ENCODE measurements at places on chromosomes 16 and 17.

GRCh38 chr16:19639986-19640421, 78.0 kb downstream of the KNOP1 start:
- no peak for DNase-seq

DNA sequence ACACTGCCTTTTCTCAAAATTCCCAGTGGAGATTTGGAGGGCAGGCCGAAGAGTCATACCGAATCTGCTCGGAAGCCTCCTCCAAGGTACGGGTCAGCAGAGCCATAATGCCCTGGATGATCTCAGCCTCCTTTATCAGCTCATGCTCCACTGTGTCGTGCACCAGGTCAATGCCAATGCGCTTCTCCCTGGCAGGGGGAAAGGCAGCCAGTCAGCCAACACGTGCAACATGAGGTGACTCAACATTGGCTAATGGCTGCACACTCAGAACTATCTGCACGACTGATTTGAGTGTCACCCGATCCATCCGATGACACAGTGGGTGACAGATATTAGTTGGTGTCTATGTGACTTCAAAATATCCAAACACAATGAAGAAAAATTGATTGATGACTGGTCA, 15.8 kb downstream of the TEKT1 start:
- DNase-seq = no peak

GRCh38 chr17:38583828-38584349, 21.9 kb downstream of the SRCIN1 start:
- DNase-seq = no peak

DNA sequence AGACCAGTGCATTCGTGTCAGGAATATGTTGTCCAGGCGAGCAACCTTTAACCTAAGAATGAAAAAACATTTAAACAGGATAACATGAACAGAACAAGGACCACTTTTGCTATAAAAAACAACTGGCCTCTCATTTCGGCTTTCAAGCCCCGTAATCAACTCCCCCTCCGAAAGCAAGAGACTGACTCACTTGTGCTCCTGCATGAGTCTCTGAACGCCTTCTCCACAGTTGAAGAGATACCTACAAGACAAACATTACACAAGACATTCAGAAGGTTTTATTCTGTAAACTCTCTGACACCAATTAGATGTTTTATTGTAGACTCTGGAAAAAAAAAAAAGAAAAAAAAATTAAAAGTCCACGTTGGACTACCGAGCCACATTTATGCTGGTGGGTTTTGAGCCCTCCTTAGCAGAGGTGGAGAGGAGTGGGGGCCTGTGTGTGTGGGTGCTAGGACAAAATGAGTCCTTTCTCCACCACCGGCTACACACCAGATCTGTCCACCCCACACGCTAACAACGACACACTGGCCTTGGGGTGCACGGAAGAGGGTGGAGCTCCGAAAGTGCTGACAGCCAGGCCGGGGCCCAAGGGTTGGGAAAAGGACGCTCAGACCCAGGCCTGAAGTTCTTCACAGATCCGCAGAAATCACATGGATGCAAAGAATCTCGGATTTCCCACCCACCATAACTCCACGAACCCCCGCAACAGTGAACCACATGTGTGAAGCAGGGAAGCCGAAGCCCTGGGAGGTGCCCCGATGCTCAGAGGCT, 759 bp downstream of the ELAC2 start:
- DNase-seq = no peak

DNA sequence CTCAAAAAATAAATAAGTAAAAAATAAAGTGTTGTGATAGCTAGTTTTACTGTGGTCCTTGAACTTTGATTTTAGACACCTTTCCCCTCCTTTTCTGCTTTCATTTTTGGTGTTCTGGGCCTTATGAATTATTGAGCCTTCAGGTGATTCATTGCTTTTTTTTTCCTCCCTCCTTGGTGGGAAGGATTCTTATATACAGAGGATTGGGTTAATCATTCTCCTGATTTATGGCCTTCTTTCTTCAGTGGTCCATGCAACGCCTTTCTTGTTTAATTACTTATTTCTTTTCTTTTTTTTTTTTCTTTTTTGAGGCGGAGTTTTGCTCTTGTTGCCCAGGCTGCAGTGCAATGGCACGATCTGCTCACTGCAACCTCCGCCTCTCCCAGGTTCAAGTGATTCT, 8.0 kb upstream of the MYL4 start:
- no peak for DNase-seq

- DNase-seq = no peak
These were observed 8.1 kb downstream of the ZCCHC14 start for GRCh38 chr16:87484487-87485331.

DNA sequence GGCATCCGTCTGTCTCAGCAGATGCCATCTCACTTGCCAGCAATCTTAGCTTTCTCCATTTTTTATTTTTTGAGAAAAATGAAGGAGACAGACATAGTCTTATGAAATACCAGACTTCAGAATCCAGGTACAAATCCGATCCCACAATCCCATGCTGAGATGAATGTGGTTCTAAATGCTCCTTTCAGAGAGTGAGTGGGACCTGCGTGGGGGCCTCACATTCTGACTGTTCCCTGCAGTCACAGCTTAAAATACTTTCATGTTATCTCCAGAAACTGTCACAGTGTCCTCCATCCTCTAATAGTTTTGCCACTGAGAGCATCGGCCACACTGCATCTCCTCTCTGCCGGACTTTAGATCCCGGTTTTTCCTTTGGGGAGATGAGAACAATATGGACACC, 34.9 kb upstream of the ENDOV start:
- no peak for DNase-seq

DNA sequence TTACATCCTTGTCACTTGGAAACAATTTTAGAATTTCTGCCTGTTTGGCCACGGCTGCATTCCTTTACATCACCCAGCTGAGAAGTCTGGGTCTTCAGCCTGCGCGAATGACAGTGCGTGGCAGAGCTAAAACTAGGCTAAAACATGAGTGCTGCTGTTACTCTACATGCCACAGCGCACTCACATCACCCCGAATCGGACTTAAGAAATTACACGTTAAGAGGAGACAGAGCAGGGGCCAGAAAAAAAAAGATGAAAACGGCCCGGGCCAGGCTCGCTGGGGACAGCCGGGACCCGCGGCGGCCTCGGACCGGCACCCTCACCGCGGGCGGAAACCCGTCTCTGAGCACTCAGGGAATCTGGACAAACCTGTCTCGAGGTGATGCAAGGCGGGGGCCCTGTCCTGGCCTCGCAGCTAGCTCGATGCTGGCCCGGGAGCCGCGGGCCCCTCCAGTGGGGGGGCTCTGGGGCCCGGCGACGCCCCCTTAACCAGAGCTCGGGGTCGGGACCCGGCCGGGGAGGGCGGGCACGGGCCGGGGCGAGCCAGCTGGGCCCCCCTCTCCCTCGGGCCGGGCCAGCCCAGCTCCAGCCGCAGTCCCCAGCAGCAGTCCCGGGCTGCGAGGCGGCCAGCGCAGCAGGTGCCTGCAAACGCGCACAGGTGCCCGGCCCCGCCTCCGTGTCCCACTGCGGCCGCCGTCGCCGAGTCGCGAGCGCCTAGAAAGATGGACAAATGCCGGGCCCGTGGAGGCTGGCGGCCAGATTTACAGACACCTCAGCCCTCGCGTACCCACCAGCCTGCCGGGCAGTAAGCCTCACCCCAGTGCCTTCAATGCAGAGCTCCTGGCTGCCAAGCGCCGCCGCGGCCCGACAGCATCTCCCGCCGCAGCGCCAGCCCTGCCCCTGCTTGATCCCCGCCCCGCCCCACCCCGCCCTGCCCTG, at the start of gene AKTIP:
AKTIP (minus strand) TSS at position 879 of the 939 bp plus-strand sequence. CDS start 2,950 bp downstream, outside the sequence.
- no peak for DNase-seq

DNA sequence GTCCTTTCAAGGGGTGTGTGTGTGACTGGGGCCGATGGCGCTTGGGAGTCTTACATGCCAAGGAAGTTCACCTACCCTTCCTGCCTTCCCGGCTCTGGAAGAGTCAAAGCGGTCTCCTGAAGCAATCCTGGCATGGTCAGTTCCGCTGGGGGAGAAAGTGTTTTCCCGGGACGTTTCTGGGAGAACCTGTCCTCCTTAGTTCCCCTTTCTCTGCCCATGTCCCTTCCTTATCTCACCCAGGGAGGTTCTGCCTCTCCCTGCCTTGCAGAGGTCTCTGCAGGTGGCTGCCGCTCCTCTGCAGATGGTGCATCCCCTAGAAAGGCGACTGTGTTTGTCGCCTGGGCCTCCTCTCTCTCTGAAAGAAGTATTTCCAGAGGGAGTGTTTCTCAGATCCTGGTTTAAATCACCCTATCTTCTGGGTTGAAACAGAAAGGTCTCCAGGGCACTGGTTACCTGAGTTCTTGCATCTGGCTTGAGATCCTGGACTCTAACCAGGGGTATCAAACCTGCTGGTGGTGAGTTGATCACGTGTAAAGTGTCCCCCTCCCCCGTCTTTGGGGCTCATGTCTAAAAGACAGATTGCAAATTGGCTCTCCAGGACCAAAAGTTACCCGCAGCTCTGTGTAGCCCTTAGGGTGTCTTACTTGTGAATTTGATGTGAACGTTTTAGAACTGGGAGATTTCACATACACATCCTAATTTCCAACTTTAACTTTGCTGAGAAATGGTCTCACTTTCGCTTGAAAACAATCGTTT, 1.9 kb downstream of the PRKCB start:
- DNase-seq = no peak

DNA sequence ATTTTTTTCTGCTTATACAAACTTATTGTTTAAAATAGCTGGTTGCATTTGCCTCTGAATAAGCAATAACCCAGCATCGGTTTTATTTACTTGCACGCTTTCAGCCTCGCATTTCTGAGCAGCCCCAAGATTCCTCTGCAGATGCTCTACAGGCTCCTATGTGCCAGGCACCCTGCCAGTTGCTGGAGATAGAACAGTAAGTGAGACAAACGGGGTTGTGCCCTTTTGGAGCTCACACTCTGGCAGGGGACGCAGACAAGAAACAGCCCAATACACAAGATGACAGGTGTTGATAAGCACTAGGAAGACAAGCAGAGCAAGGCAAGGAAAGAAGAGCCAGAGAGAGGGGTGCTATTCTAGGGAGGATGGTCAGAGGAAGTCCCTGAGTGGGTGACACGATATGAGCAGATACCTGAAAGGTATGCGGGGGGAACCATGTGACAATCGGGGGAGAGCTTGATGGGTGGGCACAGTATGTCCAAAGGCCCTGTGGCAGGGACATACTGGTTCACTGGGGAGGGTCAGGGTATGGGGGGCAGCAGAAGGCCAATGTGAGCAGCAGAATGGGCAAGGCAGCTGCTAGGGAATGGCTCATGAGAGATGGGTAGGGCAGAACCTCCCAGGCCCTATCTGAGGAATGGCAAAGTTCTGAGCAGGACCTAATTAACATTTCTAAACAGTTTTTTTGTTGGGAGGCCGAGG, 18.7 kb upstream of the ADORA2B start:
- DNase-seq = no peak

- DNase-seq = no peak
These were observed 186.6 kb downstream of the WWOX start for GRCh38 chr16:78286065-78286464.

DNA sequence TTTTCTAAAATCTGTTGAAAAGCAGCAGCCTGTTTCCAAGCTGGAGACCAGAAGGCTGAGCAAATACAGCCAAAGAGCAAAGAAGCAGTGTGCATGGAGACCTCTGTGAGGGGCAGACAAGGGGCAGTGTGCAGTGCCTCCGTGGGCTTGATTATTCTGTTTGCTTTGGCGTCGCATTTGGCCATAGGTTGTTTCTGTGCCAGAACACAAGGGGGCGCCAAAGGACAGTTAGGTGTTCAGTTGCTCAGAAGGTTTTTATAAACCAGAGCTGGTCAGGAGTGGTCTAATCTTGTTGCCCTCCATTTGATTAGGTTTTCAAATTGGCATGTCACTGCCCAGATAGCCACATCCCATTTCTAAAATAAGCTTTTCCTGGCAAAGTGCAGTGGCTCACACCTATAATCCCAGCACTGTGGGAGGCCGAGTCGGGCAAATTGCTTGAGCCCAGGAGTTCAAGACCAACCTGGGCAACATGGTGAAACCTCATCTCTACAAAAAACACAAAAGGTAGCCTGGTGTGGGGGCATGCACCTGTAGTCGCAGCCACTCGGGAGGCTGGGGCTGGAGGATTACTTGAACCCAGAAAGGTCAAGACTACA, 10.6 kb downstream of the MYH3 start:
- peak; percentile 29 for DNase-seq

- DNase-seq = peak; percentile 9
These were observed 10.9 kb upstream of the COPRS start for GRCh38 chr17:31869797-31870568.

DNA sequence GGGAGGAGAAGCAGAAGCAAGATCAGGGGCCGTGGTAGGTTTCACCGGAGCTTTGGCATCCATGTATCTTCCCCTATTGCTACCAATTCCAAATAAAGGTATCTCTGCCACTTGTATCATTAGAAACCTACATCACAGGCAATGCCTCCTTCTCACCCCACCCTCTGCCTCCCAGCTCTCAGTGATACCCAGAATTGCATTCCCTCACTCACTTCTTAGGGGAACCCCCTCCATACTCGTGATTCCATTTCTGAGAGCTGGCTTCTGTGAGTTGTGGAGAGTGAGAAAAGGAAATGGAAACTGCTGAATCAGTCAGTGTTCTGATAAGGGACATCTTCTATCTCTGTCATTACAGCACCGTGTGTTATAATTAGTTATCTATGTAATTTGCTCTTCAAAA, 2.3 kb upstream of the CCL3 start:
- DNase-seq = no peak

DNA sequence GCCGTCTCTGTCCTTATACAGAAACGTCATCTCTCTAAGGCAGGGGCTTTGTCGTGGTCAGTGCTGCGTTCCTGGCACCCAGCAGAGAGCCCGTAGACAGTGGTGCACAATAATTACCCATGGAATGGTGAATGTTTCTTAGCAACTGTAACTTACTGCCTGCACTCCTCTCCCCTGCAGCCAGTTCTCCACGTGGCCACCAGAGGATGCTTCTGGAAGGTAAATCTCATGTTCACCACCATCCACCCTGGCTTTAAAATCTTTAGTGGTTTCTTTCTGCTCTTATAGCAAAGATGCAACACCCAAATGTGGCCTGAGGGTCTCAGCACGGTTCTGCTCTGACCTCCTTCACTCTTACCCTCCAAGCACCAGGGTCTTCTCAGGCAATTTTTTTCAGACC, 150.8 kb downstream of the GRIN2A start:
- no peak for DNase-seq

DNA sequence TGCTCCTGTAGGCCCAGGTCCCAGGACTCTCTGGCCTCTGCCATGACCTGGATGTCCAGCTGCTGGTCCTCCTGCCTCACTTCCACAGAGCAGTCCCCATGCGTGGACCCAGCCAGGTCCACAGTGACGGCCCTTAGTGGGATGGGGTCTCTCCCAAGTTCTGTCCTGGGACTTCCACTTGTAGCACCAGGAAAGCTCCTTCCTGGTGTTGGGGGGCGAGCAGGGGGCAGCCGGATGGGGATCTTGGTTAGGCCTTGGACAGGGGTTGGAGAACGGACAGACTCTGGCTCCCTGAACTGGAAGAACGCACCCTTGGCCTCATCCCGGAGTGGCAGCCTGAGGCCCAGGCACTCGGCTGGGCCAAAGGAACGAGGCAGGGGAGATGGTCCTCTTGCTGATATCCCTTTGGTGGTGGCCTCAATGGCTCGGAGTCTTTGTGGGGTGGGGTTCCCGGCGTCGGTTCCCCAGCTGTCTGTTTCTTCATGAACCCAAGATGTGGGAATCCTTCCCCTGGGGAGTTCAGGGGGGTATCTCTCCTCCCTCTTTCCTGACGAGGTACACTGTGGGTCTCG, 7.2 kb downstream of the GAS2L2 start:
- DNase-seq = no peak

GRCh38 chr16:87808108-87808507, 42.3 kb upstream of the KLHDC4 start:
- no peak for DNase-seq
